ENCODE measurements at places on chromosomes 1 and 21.

DNA sequence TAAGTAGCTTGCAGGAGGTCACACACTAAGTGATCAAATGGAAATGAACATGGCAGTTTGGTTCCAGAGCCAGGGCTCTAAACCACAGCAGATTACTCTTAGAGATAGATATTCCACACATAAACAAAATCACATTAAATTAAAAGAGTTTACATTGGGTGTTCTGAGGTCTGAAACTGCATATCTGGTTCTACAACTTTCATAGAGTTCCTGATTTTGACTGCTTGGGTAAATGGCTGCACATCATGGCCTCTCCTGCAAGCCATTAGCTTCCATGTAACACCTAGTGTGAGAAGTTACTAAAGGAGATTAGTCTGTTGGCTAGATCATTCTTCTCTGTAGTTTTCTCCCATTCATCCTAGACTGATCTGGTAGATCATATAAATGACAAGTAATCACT is 12.8 kb upstream of the XCL2 start:
- no peak for DNase-seq

DNA sequence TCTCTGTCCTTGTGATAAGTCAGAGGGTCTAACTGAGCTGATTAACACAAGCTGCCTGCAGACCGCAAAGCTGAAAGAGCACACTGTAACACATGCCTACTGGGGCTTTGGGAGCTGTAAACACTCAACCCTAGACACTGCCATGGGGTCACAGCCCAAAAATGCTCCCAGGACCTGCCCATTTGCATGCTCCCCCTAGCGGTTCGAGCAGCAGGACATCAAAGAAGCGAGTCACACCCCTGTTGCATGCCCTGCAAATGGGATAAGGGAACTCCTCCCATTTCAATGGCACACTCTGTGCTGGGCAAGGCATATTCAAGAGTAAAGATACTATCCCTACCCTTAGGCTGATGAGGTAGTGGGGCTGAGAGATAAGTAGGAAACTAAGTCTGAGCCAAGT is 22.8 kb downstream of the LCE3E start:
- DNase-seq = no peak

- DNase-seq = no peak
Measured at GRCh38 chr21:31078796-31079195, 40.5 kb upstream of the KRTAP19-8 start.

DNA sequence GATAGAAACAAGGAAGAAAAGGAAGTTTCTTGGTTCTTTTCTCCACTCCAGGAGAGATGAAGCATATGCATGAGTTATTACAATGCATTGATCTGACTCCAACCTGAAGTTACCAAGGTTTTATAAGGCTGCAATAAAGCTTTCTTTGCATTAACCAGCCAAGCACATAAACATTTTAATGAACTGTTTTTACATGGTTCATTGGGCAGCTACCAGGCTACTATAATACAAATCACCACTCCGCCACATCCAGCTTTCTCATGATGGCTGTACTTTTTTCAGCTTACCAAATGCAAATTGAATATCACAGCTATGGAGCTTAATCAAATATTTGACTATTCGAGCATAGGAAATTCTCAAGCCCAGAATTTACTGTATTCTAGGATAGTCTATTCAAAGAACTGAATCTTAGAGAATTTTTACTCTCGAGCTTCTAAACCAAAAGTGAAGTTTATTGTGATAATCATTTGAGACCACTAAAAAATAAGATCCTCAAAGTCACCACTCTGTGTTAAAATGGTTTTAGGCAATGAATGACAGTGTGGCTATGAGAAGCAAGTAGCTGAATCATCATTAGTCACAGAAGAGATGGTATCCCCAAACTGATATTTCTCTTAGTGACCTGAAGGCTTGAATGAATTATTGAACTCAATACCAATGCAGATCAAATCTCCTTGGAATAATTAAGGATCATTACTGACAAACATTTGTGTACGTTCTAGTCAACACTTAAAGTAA is 58.6 kb upstream of the ZNF281 start:
- DNase-seq = peak; percentile 20

- DNase-seq = no peak
Measured at GRCh38 chr1:246516126-246516525, 9.0 kb upstream of the SMYD3 start.

- DNase-seq = no peak
Measured at GRCh38 chr1:227070638-227071285, 130.7 kb downstream of the COQ8A start.

DNA sequence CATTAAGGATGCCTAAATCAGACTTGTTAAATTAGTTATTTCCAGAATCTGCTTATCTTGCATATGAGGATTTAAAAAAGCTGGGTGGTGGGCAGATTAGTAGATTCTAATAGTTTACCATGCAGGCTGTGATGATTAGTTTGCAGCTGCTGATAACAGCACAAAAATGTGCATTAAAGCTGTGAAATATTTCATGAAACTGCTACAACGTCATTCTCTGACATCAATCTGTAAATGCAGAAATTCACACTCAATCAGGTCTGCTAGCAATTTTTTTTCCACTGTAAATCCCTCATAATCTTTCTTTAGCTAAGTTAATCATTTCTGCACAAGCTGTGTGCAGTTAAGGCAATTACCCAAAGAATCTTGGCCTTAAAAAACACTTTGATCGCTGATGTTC is 9.3 kb upstream of the RPE65 start:
- no peak for DNase-seq

GRCh38 chr1:172818841-172819527 is 160.1 kb downstream of the FASLG start:
- no peak for DNase-seq

- peak; percentile 26 for DNase-seq
Measured at GRCh38 chr1:61322769-61323168, 240.4 kb downstream of the NFIA start.

- no peak for DNase-seq
Measured at GRCh38 chr1:38641661-38642060, 217.9 kb downstream of the RRAGC start.
